Caki2 (cell line): ENCODE measurements at places on chromosomes 3 and 15. TPM values are rescaled to one million over a fixed set of nuclear protein-coding genes. Genes with fewer than 3 reads are reported as not detected.

HTD2 gene
- 7.9 and 8.7 TPM in 2 replicates for total RNA-seq

DNA sequence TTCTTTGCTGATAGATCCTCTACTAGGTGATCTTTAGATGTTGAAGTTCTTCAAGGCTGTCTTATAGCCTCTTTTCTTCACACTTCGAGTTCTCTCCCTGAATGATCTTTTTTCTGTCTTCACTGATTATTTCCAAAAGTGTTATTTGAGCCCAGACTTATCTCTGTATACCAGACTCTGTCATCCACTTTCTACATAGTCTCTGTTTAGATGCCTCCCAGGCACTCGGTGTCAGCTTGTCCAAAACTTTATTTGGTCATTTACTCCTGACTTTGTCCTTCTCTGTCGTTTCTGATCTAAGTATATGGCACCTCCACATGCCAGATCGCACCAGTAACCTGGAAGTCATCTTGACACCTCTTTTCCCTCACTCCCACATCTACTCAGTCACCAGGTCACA is 27.6 kb downstream of the KLHL18 start:
- no peak for DNase-seq

TBC1D5 gene
- 31.2 and 69.2 TPM in 2 replicates for total RNA-seq

- no peak for DNase-seq
These were observed 268.1 kb upstream of the UBE2E2 start for GRCh38 chr3:22935040-22935439.

DNA sequence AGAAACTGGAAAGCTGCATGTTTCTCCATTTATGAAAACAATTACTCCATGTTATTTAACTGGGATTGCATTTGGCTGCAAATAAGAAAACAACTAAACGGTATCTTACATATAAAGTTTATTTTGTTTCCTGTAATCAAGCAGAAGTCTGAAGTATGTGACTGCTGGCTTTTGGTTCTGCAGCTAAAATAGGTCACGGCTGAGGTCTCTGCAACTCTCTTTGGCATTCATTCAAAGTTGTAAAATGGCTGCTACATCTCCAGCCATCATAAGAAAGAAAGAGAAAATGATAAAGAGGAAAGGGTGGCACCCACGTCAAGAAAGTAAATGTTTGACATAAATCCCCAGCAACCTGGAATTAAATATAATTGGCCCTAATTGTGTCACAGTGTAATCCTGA is 406.1 kb downstream of the TBC1D5 start:
- DNase-seq: no peak

- DNase-seq: no peak
These were observed 20.4 kb downstream of the KPNA4 start for GRCh38 chr3:160544844-160545503.

SMCO1 gene
- not detected in 2 replicates for total RNA-seq

MYO5C gene
- total RNA-seq: 0.72 and 1.6 TPM in 2 replicates

DNA sequence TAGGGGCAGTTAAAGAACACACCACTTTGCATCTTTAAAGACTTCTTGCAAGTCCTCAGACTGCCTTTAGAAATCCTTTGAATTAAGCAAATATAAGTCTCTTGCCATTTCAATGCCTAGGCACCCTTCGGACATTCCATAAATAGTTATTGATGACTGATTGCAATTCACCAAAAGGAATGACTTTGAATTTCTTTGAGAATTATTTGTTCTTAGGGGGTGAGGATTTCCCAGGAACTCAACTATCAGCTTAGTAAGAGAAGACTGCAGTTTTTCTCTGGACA is 495 bp upstream of the MYEF2 start:
- DNase-seq: peak; percentile 8

- no peak for DNase-seq
These were observed 15.9 kb upstream of the TUBGCP5 start for GRCh38 chr15:23055316-23055715.

GRCh38 chr3:142046320-142047020 is 102.9 kb downstream of the TFDP2 start:
- no peak for DNase-seq

CTXN2 gene
- total RNA-seq: not detected in 2 replicates

TMEM108 gene
- not detected in 2 replicates for total RNA-seq

- DNase-seq: no peak
These were observed 46.8 kb downstream of the CYP11A1 start for GRCh38 chr15:74320352-74321247.

DNA sequence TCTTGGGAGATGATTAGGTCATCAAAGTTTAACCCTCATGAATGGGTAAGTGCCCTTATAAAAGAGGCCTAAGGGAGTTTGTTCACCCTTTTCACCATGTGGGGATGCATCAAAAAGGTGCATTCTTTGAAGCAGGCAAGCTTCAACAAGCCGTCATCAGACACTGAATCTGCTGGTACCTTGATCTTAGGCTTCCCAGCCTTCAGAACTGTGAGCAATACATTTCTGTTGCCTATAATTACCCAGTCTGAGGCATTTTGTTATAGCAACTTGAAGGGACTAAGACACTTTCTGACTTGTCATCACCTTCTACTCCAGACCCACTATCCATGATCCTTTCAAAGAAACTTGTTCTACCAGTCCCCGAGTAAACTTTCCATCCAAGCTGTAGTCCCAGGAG is 44.6 kb upstream of the LRRC58 start:
- no peak for DNase-seq

GRCh38 chr15:62969442-62970089 is 73.0 kb upstream of the TPM1 start:
- DNase-seq: no peak

- DNase-seq: peak; percentile 36
These were observed 181.0 kb downstream of the VPS13C start for GRCh38 chr15:61879219-61879618.
